Fibroblast of skin of right quadriceps (primary cell): ENCODE measurements at places on chromosomes 6 and 20.

GRCh38 chr6:4253604-4254231 lies 118.3 kb upstream of the ECI2 start:
- peak; percentile 76 for DNase-seq

DNA sequence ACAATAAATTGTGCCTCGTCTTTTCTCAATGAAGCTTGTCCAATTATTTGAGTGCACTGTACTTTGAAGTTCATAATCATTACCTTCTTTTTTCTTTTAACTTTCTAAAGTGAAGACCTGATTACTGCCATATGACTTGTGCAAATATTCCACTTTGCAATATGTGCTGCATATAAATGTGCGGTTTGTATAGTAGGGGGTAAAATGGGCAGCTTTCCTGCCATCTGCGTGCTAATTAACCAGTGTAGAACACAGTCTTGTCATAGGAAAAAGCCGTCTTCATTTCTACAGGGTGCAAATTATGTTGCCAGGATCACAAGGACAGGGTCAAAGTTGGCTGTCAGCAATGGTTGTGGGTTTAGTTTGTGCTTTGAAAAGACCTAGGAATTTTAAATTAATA lies 397.0 kb downstream of the NKAIN2 start:
- no peak for DNase-seq

- DNase-seq = peak; percentile 41
Measured at GRCh38 chr6:165245287-165245686, 64.1 kb downstream of the C6orf118 start.

DNA sequence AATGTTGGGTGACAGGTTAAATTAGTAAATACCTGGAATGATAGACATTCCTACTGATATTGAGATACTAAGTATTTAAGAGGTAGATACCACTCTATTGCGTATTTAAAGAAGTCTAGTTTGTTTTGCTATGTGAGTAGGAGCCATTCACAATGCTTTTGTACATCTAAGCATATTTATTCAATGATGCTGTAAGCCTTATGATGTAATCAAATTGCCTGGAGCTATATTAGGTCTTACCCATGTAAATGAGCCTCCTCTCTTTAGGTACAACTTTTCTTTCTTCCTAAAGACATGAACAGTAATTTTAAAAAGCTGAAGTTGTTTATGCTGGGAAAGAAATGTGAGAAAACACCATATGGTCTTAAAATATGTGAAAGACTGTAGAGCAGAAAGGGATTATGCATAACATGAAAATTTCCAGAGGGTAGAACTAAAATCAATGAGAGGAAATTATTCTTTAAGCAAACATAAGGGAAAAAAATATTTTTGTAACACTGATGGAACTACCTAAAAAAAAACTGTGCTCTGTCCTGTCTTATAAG lies 526.7 kb downstream of the EPHA7 start:
- no peak for DNase-seq

DNA sequence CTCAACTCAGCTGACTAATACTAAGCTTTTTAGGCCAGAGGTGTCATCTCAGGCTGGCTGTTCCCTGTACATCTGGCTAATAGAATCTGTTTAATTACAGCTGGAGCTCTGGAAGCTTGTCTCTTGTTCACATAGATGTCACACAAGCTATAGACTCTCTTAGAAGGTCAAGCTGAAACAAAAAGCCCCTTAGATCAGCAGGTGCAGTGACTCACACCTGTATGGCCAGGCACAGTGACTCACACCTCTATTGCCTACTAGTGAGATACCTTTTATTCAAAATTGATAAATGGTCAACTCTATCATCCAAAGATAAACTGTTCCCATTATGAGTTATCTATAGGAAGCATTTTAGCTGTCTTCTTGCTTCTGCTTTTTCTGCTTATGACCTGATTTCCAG lies 29.9 kb upstream of the MTHFD1L start:
- no peak for DNase-seq

DNA sequence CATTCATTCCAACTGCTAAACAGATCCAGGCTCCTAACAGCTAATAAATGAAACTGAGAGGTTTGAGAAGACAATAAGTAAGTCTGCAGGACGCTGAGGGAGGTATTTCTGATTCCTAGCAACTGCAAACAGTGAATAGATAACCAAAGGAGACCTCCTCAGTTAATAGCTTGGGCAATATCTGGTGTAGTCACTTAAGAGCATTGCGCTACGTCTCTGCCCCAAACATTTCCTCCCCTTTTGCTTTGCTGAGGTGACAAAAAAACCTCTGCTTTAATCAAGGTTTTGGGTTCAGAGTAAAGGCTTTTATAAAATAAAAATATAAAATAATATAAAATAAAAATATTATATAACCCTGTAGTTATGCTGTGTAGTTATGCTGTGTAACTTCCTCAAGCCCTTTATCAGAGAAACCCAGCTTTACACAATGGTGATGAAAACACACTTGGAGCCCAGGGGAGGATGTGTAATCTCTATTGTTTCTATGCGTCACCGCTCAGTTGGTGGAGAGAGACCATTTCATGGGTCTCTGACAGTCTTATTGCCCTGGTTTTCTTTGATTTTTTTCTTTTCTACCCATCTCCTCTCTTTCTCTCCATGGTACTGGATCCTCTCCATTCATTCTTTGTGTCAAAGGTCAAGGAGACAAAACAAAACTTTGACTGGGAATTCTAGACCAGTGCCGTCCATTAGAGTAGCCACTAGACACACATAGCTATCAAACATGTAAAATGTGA lies 18.9 kb upstream of the CALHM5 start:
- DNase-seq = no peak

DNA sequence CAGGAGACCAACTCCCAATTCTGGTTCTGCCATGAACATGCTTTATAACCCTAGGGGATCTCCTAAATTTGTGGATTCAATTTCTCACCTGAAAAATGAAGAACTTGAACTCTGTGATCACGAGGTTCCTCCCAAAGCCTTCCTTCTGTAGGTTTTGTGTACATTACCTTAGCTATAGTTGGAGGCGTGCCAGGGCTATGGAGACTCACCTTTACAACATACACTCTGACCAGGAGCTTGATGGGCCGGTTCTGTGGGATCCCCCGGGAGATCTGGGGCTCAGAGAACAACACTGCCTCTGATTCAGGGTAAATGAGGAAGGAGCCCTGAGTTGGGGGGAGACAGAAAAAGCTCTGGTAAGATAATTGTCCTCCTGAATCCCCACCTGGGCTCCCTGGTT lies 34.1 kb downstream of the ERGIC3 start:
- DNase-seq = no peak

- no peak for DNase-seq
Measured at GRCh38 chr6:168305096-168305749, 14.4 kb downstream of the DACT2 start.

GRCh38 chr20:56943946-56944945 lies 315.1 kb downstream of the TFAP2C start:
- peak; percentile 28 for DNase-seq

DNA sequence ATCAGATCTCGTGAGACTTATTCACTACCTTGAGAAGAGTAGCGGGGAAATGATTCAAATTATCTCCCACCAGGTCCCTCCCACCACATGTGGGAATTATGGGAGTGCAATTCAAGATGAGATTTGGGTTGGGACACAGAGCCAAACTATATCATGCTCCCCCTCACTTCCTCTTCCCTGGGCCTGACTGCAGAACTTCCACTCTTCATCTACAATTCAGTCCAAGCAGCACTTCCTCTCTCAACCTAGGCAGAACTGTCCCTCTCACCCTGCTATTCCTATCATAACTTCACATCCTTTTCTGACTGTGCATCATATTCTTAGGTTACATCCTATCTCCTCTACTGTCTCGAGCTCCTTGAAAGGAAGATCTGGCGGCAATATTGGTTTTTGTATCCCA lies 184.0 kb upstream of the HDDC2 start:
- no peak for DNase-seq

DNA sequence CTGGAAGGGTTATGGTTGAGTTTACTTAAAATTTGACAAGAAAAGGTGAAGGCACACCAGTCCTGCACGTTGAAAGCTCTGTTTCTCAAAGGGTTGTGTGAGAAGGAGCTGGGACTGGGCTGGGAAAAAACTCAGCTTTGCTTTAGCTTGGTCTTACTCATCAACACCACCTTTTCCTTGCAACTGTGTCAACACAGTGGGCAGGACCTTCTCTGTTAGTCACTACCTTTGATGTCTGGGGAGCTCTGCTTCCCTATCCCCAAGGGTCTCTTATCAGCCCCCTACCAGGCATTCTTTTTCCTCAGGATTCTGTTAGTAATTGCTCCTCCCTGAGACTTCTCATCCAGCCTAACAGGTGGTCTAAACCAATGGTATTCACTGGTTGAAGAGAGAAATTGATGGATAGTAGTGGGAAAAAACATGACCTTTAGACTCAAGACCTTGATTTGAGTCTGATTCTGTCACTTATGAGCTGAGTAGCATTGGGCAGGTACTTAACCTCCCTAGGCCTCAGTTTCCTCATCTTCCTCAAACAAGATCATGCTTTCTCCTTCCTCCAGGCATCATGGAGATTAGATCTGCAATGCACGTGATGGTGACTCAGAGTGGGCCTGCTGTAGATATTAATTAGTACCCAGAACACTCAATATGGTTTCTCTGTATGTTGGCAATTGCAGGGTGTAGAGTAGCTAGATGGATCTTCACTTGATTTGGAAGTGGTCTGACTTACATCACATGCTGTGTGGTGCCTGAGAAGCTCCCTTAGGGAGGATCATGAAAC lies 17.2 kb upstream of the FOXA2 start:
- DNase-seq = no peak

DNA sequence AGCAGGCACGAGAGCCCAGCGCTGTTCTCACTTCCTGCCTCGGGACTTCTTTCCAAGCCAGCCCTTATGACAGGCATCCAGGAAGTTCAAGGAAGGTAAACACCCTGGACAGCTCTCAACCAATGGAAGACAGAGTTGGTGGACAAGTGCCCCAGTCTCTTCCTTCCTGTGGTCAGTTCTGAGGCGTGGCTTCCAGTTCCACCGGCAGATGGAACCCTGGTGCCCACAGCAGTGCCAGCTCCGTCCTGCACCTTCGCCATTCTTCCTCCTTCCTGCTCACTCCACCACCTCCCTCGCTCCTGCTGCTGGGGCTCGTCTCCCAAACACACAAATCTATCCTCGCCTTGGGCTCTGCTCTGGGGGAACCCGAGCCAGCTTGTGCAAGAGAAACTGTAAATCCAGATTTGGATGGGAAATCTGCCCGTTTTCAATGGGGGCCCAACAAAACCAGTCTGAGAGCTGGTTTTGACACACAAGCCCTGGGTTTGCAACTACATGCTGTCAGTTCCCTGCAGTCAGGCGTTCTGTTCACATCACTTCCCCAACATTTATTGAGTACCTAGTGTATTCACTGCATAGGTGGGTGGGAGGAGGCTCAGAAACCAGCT lies 162.7 kb downstream of the GRM4 start:
- DNase-seq = no peak

GRCh38 chr20:57619051-57619831 lies 985 bp downstream of the ZBP1 start:
- DNase-seq = no peak

DNA sequence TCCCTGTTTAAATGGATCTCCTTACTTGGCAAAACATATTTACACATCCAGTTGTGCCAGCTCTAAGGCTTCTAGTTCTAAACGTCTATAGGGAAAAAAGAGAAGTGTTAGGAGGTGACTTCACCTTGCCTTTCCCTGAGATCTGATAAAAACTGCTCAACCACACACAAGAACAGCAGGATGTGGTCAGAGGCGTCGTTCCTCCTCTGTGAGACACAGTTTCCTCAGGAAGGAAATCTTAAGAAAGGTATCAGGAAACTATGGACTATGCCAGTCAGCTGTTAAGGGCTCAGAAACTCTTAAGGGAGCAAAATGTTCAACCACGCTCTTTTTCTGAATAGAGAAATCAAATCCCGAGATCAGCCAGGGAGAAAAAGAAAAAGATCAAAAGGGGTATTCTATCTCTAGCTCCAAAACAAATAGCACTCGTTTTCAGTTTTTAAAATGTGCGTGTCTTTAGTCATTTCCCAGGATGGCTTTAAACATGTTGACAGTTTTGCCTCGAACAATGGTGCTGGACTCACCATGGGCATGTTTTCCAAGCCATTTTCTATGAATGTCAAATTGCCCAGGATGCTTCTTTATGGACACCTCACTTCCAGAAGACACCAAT lies 154.5 kb downstream of the HACE1 start:
- peak; percentile 71 for DNase-seq

DNA sequence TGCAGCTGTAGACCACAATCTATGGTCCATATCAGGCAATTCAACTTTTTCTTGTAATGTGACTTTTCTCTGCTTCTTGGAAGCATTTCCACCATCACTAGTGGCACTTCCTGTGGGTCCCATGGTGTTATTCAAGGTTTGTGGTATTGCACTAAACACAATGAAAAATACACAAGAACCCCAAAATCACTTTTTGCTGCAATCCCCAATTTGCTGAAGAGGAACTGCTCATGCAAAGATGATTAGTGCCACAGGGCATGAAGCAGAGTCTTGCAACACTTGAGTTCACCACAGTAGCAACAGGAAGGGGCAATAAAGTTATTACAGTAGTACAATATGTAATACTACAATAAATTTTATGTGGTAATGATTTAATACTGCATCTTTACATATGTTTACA lies 16.8 kb upstream of the TAAR1 start:
- no peak for DNase-seq

- no peak for DNase-seq
Measured at GRCh38 chr6:109019911-109020310, 74.7 kb downstream of the SESN1 start.

GRCh38 chr20:33311011-33311410 lies 28.0 kb downstream of the BPIFB1 start:
- DNase-seq = no peak

DNA sequence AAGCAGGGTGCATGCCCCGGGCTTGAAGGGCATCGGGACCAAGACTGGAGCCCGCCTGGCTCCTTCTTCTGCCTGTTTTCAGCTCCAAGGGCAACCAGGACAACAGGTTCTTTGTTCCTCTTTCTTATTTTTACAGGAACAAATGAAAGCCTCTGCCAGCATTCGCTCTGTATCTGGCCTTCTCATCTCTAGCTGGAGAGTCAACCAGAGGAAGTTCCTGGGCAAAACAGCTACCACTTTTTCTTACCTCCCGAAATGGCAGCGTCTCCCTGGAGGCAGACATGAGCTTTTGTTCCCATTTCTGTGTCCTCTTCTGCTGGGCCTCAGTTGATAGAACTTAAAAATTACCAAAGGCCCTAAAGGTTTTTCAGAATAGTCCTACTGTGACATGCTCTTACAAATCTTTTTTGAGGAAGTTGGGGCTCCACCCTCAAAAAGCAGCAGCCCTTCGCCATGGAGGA lies 74.1 kb upstream of the NAA20 start:
- DNase-seq = no peak

- no peak for DNase-seq
Measured at GRCh38 chr6:25946631-25947030, 16.0 kb upstream of the TRIM38 start.

DNA sequence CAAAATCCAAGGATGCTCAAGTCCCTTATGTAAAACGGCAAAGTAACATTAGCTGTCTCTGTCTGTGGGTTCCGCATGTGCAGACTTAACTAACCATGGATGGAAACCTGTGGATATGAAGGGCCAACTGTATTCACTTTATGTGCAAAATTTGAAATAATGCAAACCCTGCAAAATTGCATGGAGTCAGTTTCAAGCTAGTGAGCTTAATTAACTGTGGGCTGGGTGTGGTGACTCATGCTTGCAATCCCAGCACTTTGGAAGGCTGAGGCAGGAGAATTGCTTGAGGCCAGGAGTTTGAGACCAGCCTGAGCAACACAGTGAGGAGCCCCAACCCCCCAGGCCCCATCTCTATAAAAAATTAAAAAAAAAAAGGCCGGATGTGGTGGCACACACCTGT lies 81.4 kb downstream of the ANKS1A start:
- peak; percentile 50 for DNase-seq

GRCh38 chr20:37807471-37808232 lies 95.3 kb upstream of the VSTM2L start:
- DNase-seq = no peak

GRCh38 chr6:30763618-30764489 lies 19.5 kb upstream of the IER3 start:
- DNase-seq = peak; percentile 66
